ENCODE measurements at places on chromosomes 5 and 9. TPM values are rescaled to one million over a fixed set of nuclear protein-coding genes. Genes with fewer than 3 reads are reported as not detected.

Gene PCDHGC3
- 18.9 TPM for total RNA-seq

- peak; percentile 14 for DNase-seq
Observed at GRCh38 chr5:91092859-91093783, 290.0 kb downstream of the ARRDC3 start.

- DNase-seq: no peak
Observed at GRCh38 chr5:149406203-149406978, 27.3 kb upstream of the IL17B start.

GRCh38 chr5:128774605-128775004 is 190.7 kb upstream of the SLC27A6 start:
- DNase-seq: no peak

Measured in hepatocyte (in vitro differentiated cells).